Activated naive CD4-positive, alpha-beta T cell treated with anti-CD3 and anti-CD28 coated beads for 36 hours (primary cell): ENCODE measurements at places on chromosomes 2 and 18. TPM values are rescaled to one million over a fixed set of nuclear protein-coding genes. Genes with fewer than 3 reads are reported as not detected.

The POTEI gene
- total RNA-seq, result not detected

DNA sequence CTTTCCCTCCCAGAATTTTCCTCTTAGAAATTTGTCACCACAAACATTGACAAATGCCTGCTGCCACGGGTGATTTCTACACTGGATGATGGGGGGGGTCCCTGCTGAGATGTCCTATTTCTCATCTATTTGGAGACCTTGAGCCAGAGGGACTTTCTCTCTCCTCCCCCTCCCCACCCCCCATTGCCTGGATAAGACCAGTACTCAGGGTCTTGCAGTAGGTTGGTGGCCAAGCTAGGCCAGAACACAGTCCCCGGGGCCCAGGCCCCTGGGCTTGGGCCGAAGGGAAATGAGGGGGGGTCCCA lies 560 bp upstream of the DUSP2 start:
- peak overlapping the region; percentile 99 for H3K27ac ChIP-seq
- H3K4me1 ChIP-seq, result peaks cover 56% of the 10 kb centered on the region
- no peaks in the 10 kb centered on the region for H3K27me3 ChIP-seq

The EFR3B gene
- 0.41 TPM for total RNA-seq

The SFXN5 gene
- 5.3 TPM for total RNA-seq
